Stimulated activated CD4-positive, alpha-beta T cell treated with anti-CD3 and anti-CD28 coated beads, Interleukin-4, amount 100 ng/mL, for 24 hours (primary cell): ENCODE measurements at places on chromosomes 12 and 14.
A peak's percentile ranks its signal among the peaks of the same experiment; 100 is the strongest.

GRCh38 chr12:6200256-6201212, at the start of gene CD9:
TSS of gene CD9 (plus strand) at chr12:6200400. CDS start at chr12:6200500, 100 bp downstream.
- DNase-seq = peak; percentile 30

- DNase-seq = no peak
Measured at GRCh38 chr12:13534242-13534641, 337.7 kb downstream of the EMP1 start.

DNA sequence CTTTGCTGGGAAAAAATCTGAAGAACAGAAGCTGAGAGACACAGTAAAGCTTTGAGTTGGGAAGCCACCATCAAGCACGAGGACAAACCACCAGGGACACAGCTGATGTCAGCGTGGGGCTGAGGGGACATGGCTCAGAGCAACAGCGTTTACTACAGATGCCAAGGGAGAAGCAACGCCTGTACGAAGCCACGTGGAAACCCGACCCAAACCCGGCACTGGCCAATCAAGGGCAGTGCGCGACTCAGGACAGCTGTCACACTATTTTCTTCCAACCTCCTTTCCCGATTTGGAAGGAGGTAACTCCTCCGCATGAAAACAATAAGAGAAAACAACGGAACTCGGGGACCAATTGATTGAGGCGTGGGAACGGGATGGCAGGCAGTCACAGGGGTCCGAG, 20.2 kb upstream of the CHGA start:
- DNase-seq = no peak

- DNase-seq = no peak
Measured at GRCh38 chr14:72503696-72504368, 390.1 kb downstream of the DPF3 start.

GRCh38 chr12:83261998-83262397, 575.3 kb downstream of the TMTC2 start:
- no peak for DNase-seq

- no peak for DNase-seq
Measured at GRCh38 chr14:103123634-103124500, 606 bp downstream of the TNFAIP2 start.

DNA sequence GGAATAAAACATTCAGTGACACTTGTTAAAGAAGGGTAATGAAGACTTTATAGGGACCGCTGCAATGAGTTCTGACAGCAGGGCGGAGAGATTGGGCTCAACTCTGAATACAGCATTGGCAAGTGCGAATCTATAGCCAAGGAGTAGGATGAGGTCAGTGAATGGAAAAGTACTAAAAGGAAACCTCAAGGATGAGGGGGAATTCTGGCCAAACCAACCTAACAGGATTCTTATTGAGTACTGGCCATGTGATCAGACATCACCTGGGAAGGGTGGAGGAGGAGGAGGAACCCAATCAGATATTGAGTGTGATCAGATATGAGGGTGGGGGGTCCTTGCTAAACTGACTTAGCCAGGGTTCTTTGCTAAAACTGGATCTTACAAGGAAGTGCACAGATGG, 31.0 kb downstream of the DRAM1 start:
- DNase-seq = no peak

DNA sequence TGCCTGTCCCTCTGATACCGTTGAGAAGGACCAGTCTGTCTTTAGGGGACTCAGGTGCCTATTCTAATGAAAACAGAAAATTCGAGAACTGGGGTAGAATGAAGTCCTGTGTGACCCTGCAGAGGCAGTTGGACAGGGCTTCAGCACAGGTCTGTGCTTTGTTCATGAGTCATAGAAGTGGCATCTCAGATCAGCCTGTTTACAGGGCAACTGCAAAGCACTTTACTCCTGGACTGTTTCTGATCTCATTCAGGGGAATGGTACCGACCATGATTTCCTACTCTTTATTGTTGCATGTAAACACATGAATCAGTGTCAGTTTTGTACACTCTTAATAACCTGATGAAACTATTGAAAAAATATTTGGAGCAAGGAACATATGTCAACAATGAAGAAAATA, 1517.0 kb downstream of the AACS start:
- DNase-seq = no peak

GRCh38 chr12:113242560-113242959, 21.3 kb downstream of the TPCN1 start:
- no peak for DNase-seq

DNA sequence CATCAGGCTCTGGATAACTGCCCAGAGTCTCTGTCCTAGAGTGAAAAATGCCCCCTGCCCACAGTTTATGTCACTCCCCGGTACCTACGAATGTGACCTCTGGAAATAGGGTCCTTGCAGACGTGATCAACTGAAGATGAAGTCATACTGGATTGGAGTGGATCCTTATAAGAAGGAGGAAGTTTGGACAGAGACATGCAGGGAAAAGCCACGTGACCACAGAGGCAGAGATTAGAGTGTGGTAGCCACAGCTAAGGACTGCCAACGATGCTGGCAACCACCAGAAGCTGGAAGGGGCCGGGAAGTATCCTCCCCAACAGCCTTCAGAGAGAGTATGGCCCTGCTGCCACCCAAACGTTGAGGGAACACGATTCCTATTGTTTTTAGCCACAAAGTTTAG, 101.2 kb upstream of the NCOR2 start:
- no peak for DNase-seq

GRCh38 chr14:39006721-39007410, 96.2 kb downstream of the SEC23A start:
- no peak for DNase-seq

DNA sequence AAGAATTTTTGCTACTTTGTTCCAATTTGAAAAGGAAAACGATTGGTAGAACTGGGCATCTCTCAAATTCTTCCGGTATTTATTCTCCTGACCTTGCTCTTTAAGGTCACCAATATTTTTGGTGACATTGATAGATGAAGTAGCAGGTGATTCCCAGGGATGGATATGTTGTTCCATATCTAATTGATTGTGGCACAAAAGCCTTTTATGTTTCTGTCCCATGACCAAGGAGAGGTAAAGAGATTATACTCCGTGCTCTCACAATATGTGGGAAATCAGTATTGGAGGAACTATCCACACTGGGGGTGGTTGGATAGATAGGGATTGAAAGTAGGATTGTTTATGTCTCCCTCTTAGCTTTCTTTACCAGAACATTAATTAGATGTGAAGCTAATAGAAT, 61.7 kb upstream of the LRIG3 start:
- no peak for DNase-seq

- no peak for DNase-seq
Measured at GRCh38 chr12:70482764-70483163, 116.7 kb downstream of the KCNMB4 start.

- DNase-seq = no peak
Measured at GRCh38 chr12:130157998-130158753, 4.1 kb upstream of the FZD10 start.

DNA sequence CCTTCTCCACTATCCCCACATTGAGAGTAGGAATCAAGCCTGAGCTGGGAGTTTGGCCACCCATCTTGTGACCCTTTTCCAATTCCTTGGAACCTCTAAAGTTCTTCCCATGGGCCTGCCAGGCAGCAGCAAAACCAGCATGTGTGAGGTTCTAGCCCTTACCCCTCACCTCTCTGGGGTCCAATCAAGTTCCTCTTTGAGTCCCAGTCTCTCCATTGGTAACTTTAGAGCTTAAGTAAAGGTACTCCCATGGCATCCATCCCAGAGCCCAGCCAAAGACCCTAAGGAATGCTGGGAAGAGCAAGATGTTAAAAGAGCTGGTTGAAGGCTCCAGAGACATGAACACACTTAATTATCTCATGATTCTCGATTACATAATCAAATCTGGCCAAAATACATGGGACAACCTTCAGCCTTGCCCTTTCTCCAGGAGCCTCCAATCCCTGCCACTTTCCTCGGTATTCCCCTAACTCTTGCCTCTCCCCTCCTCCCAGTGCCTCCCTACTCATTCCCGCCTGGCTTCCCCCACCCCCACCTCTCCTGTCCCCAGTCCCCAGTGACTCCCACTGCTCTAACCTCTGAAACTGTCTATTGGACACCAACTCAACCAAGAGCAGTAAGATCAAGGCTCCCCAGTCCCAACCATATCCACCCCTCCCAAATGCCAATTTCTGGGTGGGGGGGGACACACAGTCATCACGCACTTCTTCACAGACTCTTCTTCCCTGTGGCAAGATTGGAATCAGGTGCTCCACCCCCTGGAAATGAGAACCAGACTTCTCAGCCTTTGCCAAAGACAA, 4.8 kb upstream of the TNS2 start:
- DNase-seq = no peak

GRCh38 chr14:30882431-30882830, 8.1 kb downstream of the COCH start:
- no peak for DNase-seq

DNA sequence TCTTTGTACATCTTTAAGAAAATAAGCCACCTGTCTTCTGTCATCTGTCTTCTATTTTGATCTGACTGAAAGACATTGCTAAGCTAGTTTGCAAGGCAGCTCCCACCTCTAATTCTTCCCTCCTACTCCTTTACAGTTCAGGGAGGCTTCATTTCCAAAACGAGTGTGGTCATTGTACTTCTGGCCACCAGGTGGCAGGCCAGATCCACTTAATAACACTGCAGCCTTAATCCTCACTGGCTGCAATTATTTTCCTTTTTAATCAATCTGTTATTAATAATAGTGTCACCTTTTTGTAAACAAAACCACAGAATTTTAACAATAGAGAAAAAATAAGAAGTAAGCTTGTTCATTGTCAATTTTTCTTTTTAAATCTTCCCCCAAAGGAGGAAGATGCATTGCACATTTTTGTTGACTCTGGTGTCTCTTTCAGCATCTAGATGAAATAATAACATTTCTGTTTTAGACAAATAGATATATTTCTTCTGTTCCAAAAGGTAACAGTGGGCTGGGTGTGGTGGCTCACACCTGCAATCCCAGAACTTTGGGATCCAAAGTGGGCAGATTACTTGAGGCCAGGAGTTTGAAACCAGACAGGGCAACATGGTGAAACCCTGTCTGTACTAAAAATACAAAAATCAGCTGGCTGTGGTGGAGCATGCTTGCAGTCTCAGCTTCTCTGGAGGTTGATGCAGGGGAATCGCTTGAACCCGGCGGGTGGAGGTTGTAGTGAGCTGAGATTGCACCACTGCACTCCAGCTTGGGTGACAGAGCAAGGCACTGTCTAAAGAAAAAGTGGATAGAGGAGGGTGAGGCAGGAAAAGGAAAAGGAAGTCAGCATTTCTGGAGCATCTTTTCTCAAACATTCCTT, 23.3 kb downstream of the GABARAPL1 start:
- DNase-seq = peak; percentile 40

DNA sequence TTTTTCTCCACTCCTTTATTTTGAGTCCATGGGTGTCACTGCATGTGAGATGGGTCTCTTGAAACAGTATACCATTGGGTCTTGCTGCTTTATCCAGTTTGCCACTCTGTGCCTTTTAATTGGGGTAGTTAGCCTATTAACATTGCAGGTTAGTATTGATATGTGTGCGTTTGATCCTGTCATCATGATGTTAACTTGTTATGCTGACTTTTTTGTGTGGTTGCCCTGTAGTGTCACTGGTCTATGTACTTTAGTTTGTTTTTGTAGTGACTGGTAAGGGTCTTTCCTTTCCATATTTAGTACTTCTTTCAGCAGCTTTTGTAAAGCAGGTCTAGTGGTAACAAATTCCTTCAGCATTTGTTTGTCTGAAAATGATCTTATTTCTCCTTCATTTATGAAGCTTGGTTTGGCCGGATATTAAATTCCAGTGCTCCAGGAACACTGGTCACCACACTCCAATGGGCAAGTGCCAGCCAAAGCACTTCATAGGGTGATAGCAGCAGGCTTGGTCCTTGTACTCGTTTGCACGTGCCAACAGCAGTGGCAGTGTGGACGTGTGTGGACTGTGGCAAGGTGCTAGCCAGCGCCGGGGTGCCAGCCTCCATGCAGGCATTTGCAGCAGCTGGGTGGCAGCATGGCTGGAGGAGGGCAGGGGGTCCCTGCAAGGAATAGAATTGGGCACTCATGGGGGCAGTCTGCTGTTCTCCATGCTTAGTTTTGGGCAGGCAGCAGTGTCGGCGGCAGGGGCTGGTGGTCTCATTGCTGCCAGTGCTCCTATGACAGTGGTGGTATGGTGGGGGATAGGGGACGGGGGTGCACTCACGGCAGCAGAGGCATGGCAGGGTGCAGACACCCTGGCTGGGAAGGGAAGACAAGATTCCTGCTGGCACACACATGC, 53.5 kb downstream of the FRS2 start:
- no peak for DNase-seq

GRCh38 chr12:121918679-121919038, 267 bp downstream of the CFAP251 start:
- DNase-seq = no peak

DNA sequence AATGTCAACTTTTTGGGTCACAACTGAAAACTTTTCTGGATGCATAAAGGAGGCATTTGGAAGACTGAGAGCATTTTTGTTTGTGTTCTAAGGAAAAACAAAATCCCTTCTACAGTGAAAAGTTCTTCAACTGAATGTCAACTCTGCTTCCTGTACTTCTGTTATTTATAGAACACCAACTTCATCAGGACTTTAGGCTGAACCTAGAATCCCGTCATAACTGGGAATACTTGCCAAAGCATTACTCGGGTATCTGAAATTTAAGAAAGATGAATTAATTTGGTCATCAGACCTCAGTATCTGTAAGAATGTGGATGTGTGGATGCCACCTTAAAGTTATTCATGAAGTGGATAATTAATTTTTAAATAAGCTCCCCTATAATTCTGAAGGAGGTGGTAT, 73.2 kb downstream of the FERMT2 start:
- DNase-seq = no peak
